Ascending aorta (tissue), 2 donors: ENCODE measurements at places on chromosomes 3 and 15.

DNA sequence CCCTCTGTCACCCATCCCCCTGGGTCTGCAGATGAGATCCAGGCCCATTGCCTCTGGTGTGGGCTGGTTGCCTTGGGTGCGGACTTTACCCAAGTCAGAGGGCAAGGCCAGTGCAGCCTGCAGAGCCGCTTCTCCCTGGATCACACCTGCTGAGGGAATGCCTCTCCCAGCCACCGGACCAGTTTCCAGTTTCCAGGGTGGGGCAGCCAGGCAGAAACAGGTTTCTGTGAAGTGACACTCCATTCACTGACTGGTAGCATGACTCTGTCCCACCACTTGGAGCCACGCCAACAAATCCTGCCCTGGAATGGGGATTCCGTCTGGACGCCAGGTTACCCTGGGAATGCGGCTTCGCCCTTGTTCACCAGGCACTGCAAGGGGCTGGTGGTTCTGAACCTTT, 30.0 kb downstream of the PAQR5 start:
- no peak for DNase-seq

DNA sequence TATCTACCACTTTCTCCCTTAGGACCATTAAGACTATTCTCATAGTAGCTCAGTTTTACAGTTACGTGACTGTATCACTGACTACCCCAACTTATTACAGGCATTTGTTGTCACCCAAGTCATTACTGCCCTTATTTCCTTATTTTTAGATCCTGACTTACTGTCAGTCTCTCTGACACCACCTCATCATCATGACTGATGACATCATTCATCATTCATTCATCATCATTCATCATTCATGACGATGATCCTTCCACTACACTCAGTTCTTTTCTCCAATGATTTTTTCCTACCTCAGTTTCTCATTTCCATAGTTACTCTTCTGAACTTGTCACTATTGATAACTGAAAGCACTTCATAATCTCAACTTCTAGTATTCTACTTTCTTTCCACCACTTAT, 83.8 kb downstream of the ADAM10 start:
- DNase-seq: no peak

DNA sequence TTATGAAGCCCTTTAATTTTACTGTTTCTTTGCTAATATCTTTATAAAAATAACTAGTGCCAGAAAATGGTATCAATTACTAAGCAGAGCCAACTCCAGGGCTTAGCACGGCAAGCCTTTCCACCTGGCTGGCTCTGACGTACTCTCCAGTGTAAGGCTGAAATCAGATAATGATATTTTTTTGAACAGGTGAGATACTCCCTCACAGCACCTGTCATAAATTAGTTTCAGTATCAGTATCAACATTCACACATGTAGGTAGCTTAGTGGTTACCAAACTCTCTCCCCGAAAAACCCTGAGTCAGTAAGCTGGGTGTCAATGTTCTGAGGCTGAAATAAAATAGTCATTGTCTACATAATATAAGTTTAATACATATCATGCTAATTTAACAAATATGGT, 710.1 kb downstream of the SQOR start:
- DNase-seq: no peak

GRCh38 chr15:64947211-64947610, 35.5 kb downstream of the ANKDD1A start:
- no peak for DNase-seq

DNA sequence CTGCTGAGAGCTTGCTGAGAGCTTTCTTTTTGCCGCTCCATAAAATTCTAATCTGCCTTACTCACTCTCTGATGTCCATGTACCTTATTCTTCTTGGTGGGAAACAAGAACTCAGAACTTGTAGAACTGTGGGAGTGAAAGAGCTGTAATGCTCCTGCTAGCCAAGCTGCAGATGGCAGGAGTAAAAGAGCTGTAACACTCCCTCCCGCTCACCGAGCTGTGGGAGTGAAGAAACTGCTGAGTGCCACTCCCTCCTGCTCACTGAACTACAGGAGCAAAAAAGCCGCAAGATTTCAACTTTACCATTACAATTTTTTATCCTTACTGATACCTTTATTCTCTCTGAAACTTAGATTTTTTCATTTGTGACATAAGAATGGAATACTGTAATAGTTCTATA, 199.1 kb downstream of the SI start:
- no peak for DNase-seq

GRCh38 chr3:42601896-42602581, 1.6 kb downstream of the NKTR start:
- no peak for DNase-seq

GRCh38 chr3:168693870-168694269, 598.1 kb upstream of the GOLIM4 start:
- no peak for DNase-seq

DNA sequence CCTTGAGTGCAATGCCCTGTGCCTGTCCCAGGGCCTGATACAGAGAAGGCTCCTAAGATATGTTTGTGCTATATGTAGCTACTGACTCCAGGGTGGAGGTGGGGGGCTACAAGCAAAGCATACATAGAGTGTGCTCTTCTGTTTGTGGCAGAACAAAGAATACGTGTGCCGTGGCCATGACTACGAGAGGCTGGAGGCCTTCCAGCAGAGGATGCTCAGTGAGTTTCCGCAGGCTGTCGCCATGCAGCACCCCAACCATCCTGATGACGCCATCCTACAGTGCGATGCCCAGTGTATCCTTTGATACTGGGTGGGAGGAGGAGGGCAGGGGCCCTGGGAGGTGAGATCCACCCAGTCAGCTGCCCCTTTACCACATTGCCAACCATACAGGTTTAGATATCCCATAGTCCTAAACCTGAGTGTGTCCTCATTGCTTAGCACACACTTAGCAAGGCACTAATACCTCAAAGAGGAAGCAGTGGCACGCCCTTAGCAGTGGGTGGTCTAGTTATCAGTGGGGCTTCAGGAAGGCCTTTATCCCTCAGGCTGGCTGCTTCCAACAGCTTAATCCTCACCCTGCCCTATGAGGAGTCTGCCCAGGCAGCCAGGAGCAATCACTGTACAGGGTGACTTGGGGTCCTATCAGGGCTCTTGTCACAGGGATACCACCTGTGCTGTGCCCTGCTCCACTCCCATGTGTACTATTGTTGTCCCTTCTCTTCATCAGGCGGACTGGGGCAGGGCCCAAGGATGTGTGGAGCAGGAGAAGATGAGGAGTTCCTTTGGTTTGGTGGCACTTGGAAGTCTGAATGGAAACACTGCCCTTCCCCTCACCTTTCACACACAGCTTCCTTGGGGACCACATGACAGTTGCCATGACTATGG, 30.1 kb upstream of the MANF start:
- DNase-seq: no peak

- DNase-seq: no peak
Observed at GRCh38 chr3:22129101-22129500, 378.1 kb upstream of the ZNF385D start.

DNA sequence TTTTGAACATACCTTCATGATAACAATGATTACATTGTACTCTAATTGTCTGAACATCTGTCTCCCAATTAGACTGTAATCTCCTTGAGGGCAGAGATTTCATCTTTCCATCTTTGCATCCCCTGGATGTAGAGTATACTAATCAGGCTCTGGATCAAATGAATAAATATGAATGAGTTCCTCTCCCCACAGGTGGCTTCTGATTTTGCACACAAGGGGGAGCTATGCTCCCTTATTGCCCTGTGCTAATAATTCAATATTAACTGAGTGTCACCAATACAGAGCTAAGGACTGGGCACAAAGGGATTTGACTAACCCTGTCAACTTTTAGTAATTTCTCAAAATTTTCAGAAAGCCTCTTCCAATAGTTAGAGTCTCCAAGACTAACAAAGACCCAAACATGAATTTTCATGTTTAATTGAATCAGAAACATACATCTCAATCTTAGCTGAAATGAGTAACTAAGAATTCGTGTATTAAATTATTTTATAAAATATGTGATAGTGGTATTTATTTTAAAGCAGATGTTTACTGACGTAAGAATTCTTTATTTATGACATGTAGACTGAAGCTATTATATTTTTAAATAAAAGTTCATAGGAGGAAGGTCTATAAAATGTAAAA, 3.0 kb downstream of the DUOXA1 start:
- no peak for DNase-seq

DNA sequence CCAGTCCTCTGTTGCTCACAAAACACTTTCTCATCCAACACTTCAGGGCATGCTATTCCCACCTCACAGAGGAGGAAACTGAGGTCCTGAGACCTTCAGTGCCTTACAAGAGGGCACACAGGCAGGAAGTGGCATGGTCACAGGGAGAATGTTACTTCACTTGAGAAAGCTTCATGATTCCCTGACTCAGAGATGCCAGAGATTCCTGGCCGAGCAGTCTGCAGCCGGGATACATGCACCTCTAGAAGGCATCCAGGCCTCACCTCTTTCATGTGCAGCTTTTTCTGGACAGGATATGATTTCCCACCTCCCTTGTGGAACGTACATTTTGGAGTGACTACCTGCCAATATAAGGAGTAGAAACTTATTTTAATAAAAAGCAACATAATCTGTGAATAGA, 2.8 kb upstream of the SST start:
- no peak for DNase-seq

DNA sequence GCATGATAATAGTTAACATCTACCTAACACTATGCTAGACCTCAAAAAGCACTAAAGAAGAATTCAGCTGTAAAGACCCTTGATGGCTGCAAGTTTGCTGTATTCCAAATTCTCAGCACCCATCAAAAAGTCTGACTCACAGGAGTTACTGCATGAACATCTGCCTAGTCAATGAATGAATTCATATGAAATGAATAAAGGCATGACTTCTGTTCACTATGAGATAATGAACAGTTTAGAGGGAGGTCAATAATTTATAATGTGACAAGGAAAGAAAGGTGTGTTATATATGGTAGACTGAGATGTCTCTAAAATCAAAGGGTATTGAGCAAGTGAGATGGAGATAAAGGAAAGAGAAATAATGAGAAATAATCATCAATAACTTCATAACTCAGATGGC, 508.2 kb upstream of the TGFBR2 start:
- DNase-seq: no peak

DNA sequence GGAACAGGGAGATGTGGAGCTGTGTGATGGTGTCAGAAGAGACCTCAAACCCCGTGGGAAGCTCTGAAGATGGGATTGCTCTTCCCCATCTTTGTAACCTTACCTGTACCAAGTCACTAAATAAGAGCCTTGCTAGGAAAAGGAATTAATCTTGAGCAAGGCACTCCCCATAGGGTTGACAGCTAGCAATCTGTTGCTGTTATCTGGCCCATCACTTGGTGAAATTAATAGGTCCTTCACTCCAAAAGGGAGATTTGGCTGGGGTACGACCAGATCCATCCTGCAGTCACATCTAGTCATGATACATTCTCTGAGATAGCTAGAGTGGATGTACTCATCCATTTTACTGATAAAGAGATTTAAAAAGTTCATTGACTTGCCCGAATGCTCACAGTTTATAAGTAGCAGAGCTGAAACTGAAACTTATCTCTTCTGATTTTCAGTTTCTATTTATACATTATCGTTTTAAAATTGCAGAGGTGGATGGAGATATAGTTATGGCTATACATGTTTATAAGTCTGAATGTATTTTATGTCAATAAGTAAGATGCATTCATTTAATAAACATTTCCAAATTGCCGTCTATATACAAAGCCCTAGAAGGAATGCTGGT, 299.1 kb upstream of the MCTP2 start:
- DNase-seq: no peak

GRCh38 chr3:122322095-122323075, 2.7 kb upstream of the CSTA start:
- no peak for DNase-seq

DNA sequence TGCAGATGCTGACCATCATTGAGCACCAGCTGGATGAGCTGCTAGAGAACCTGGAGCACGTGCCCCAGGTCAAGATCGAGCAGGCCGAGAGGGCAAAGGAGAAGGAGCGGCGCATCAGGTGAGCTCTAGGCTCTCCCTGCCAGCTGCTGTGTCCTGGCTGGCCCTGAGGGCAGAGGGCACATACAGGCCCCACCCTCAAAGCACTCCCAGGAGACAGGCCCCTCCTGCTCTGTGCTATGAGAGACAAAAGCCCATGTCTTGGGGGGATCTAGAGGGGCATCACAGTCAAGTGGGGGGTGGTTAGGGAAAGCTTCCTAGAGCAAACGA, 39.5 kb downstream of the CFAP100 start:
- DNase-seq: peak; percentile 53

- DNase-seq: peak; percentile 45
Observed at GRCh38 chr3:197335428-197336132, 37.2 kb upstream of the DLG1 start.

GRCh38 chr3:43885908-43886618, 195.3 kb downstream of the ABHD5 start:
- DNase-seq: no peak

DNA sequence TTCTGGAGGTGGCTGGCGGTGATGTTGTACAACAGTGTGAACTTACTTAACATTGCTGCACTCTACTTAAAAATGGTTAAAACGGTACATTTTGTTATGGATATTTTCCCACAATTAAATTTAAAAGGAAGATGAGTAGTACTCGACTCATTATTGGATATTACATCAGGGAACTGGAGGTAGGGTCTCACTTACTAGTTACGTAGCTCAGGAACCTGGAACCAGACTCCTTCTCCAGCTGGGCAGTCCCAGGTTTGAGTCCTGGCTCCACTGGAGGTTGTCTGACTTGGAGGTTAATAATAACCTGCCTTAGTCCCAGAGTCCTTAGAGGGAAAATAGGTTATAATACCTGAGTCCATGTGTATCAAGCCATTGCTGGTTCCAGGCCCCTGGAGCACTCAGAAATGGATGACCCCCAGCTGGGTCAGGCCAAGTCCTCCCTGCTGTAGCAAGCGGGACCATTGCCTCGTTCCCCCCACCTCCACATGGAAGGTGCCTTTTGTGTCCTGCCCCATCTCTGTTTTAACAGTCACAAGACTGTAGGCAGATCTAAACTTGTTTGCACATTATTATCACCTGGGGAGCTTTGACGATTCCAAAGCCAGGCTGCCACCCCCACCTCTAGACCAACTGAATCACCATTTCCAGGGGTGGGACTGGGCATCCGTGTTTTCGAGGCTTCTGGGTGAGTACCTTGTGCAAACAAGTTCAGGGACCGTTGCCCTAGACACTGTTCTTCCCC, 126.6 kb downstream of the IGF1R start:
- no peak for DNase-seq

DNA sequence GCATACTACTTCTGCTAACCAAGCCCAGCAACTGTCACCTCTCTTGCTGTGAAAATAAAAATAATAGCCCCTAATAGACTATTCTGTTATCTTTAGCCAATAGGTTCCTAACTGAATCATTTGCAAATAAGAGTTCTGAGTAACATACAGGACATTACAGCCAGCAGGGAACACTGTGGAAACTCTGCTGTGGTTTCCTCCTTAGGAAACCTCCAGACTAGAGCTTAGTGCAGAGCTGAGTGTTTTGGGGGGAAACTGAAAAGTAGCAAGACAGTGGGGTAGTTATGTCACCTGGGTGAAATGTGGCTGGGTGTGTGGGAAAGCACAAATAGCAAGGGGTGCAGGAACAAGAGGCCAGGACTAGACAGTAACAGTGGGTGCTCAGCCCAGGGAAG, 32.4 kb downstream of the DZIP1L start:
- no peak for DNase-seq

GRCh38 chr15:51658664-51659063, 22.6 kb upstream of the SCG3 start:
- no peak for DNase-seq

GRCh38 chr3:45795882-45796765, at the start of gene SLC6A20:
Gene SLC6A20 (minus strand): TSS chr3:45796536. CDS start chr3:45796419, 117 bp downstream.
- DNase-seq: no peak
